ENCODE measurements at places on chromosomes 3 and 15.

DNA sequence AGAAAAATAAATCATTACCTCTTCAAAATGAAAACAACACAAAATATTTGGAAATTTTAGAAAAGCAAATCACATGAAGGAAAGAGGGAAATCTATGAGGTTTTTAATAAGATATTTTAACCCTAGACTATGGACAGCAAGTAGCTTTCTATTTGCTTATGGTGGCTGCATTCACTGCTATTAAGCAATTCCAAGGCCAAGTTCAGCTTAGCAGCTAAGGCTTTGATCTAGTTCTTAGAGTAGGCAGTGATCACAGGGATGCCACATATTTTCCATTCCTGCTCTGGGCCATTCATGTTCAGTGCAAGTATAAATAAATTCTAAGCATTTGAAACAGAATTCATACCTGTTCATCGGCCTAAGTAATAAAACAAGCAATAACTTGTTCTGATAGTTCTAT, 235.3 kb downstream of the CDIN1 start:
- DNase-seq, result no peak

DNA sequence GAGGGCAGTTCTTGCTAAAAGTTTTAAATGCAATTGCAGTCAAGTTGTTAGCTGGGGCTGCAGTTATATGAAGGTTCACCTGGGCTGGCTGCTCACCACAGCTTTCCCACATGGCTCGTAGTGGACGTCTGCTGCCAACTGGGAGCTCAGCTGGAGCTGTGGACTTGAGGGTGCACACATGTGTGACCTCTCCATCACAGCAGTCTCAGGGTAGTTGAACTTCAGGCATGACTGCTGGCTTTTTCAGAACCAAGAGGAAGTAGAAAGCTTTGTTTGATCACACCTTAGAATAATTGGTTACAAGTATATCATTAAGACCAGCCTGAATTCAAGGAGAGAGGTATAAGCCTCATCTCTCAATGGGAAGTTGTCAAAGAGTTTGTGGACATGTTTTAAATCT, 74.1 kb downstream of the CHL1 start:
- no peak for DNase-seq

GRCh38 chr15:61155741-61156700, 73.1 kb downstream of the RORA start:
- no peak for DNase-seq

- DNase-seq, result no peak
Observed at GRCh38 chr15:99440551-99441443, 125.0 kb upstream of the MEF2A start.

DNA sequence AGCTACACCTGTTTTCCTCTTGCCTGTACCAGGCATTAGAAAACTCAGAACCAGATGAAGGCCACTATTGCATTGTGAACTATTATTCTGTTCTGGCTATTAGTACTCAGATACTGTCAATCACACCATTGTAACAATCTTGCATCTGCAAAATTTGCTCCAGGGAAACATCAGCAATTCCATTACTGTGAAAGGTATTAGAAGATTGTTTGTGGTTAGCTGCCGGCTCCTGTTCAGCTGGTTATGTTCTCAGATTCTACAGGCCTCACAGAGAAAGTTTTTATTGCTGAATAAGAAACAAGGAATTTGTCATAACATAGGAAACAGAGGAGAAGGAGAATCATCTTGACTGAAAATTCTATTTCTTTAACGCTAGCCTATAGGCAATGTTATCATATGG, 179.9 kb downstream of the PLOD2 start:
- no peak for DNase-seq

GRCh38 chr3:82586414-82586813, 825.0 kb upstream of the GBE1 start:
- no peak for DNase-seq
